RPMI7951 (cell line): ENCODE measurements at places on chromosomes 3 and 15. TPM values are rescaled to one million over a fixed set of nuclear protein-coding genes. Genes with fewer than 3 reads are reported as not detected.

Gene AHSG
- not detected in 2 replicates for total RNA-seq

Gene C3orf22
- not detected in 2 replicates for total RNA-seq

Gene KCNMB2
- total RNA-seq, result 23.0 and 27.4 TPM in 2 replicates

GRCh38 chr15:69881766-69882165 is 216.0 kb downstream of the TLE3 start:
- no peak for DNase-seq

DNA sequence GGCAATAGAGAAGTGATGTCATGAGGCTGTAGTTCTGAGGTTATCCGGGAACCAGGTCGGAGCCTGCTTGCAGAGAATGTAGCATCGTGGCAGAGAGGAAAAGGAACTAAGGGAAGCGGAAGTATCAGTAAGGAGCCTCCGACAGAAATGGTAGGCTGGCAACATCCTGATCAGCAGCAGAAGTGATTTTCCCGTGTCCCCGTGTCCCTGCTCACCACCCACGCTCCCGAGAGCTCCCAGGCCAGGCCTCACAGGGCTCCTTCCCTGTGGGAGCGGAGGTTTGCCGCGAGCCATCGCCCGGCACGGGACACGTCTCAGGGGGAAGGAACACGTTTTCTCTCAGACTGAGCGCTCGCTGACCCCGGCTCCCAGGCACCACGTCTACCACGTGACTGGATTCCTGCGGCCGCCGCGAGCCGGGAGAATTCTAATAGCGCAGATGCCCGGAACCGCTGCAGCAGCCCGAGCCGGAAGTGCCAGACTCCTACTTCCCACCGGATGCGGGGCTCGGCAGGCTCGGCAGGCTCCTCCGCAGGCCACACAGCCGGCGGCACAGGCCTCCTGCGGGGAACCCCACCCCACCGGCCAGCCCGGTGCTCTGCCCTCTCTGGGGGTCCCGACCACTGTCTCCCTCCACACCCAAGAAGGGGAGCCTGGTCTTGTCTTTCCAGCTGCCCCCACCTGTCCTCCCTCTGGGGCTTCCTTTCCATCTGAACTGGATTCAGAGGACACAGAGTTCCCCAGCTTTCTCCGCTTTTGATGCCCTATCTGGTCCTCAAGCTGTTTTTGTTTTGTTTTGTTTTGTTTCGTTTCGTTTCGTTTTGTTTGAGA is 99.3 kb downstream of the BDH1 start:
- peak; percentile 96 for DNase-seq

- no peak for DNase-seq
Observed at GRCh38 chr3:192161661-192162060, 565.7 kb downstream of the FGF12 start.
